ENCODE measurements at places on chromosomes 7 and 10. TPM values are rescaled to one million over a fixed set of nuclear protein-coding genes. Genes with fewer than 3 reads are reported as not detected.

- no peak for DNase-seq
Measured at GRCh38 chr10:77867124-77867719, 59.3 kb downstream of the DLG5 start.

GRCh38 chr7:149490083-149490760 is 7.4 kb downstream of the ZNF746 start:
- DNase-seq = peak; percentile 48

DNA sequence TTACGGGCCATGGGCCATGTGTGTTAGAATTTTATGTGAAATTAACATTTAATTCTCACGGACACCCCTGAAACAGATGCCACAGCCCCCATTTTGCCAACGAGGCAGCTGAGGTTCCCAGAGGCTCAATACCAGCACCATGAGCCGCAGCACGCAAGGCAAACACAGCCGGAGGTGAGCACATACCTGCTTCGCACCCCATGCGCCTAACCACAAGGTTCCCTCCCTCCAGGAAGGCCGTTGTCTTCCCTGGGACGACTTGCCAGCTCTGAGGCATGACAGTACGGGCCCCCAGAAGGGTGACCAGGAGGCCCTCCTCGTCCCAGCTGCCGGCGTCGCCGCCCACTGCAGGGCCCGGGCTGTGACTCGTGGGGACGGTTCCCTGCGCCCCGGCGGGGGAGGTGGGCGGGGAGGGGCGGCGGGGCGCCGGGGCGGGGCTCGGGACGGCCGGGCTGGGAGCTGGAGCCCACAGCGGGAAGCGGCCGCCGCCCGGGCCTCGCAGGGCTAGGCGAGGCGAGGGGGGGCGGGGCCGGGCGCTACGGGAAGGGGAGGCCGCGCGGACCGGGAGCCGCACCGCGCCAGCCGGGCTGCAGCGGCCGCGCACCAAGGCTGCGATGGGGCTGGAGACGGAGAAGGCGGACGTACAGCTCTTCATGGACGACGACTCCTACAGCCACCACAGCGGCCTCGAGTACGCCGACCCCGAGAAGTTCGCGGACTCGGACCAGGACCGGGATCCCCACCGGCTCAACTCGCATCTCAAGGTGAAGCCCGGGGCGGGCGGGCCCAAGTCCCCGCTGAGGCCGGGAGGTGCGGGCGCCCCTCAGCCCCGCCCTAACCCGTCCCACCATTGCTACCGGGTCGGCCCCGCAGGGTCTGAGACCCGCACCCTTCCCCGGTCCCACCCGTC is at the start of gene CAV2:
CAV2 (plus strand) TSS at position 571 of the 910 bp plus-strand sequence; CDS start at position 615, 44 bp downstream.
- peak; percentile 81 for DNase-seq

GRCh38 chr7:64876792-64877713 is 26.0 kb upstream of the ZNF273 start:
- DNase-seq = peak; percentile 83

GRCh38 chr7:101362334-101363195 is at the start of gene COL26A1:
Gene COL26A1 (plus strand): TSS chr7:101362875. CDS start chr7:101363033, 158 bp downstream.
- DNase-seq = no peak

GRCh38 chr10:19902456-19902855 is 86.2 kb downstream of the PLXDC2 start:
- DNase-seq = no peak

GRCh38 chr7:157522954-157523353 is 186.2 kb downstream of the DNAJB6 start:
- no peak for DNase-seq

GRCh38 chr10:30822693-30823465 is 193.3 kb upstream of the LYZL2 start:
- peak; percentile 40 for DNase-seq

DNA sequence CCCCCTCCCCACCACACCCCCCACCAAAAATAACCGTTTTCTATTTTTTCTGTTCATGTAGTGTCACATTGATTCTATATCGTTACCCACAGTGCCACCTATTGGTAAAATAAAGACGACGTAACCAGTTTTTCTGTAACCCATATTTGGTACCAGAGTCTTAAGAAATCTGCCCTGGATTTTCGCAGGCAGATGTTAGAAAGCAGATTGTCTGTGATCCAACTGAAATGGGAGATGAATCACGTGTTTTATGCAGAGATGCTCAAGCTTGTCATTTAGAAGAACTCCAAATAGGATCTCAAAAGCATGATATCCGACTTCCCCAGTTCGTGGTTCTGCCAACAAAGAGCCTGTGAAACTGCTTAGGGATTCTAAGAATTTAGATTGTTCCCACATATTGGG is 261.1 kb upstream of the CSTF2T start:
- no peak for DNase-seq

- no peak for DNase-seq
Measured at GRCh38 chr7:157211690-157212089, 73.0 kb downstream of the UBE3C start.

DNA sequence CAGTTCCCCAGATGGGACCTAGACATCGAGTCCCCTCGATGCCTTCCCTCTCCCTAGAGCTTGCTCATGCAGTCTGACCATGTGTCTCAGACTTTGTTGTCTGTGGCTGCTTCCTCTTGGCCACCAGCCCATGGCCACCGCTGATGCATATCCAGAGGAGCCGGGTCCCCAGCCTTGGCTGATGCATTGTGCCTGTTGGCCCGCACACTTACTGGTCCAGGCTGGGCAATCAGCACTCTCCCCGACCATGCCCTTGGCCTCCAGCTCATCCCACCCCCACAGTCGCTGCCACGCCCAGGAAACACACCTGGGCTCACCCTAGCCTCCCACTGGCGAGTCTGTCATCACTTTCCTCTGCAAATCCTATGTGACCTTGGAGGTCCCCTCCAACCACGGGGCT is 10.1 kb downstream of the NPC1L1 start:
- DNase-seq = no peak

- DNase-seq = no peak
Measured at GRCh38 chr10:6146013-6146785, 56.5 kb upstream of the PFKFB3 start.

- no peak for DNase-seq
Measured at GRCh38 chr10:34537629-34538231, 277.4 kb downstream of the PARD3 start.

DNA sequence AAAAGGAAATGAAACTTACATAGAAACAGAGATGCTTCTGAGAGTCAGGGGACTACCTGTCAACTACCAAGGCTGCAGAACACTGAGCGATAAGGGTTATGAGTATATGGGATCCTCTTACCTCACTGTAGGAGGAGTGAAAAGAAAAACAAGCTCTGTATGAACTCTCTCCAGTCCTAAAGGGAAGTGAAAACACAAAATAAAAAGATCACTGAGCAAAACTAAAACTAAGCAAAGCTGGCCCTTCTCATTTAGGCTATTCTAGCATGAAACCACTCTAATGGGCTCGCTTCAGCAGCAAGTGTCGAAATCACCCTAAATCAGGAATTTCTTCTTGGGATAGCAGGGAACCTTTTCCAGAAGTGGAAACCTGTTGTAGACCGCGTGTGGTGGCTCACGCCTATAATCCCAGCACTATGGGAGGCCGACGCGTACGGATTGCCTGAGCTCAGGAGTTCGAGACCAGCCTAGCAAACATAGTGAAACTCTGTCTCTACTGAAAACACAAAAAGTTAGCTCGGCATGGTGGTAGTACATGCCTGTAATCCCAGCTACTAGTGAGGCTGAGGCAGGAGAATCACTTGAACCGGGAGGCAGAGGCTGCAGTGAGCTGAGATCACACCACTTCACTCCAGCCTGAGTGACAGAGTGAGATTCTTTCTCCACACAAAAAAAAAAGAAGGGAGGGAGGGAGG is 27.0 kb downstream of the DCLRE1C start:
- no peak for DNase-seq

DNA sequence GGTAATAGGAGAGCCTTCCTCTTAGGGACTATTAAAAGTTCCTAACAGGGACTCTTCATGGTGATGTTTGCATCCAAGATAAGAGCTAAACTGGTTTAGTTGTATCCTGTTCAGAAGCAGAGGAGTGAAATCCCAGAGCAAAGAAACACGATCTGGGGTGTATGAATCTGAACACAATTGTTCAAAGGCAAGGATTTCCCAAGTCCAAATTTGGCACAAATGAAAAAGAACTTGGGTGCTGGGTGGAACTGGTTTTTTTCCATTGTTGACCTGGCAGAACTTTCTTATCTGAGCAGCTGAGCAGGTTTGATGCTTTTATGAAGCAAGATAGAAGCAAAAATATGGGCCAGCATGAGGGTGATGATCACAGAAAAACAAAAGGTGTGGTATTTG is 6.0 kb downstream of the AGFG2 start:
- DNase-seq = no peak

DNA sequence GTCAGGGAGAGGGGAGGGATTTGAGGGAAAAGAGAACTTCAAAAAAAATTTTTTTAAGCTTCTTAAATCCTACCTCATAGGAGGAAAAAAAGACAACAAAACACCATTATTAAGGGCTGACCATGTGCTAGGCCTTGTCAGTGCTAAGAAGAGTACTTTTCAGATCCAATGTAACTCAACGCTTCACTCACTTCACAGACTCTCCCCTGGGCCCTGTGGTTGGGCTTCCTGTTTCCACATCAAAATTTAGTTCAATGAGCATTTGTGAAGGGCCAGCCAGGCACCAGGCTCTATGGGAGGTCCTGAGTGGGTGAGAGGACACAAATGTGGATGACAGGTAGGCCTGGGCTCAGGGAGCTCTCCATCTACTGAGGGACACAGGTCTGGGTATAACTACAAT is 249.8 kb downstream of the PTEN start:
- no peak for DNase-seq

DNA sequence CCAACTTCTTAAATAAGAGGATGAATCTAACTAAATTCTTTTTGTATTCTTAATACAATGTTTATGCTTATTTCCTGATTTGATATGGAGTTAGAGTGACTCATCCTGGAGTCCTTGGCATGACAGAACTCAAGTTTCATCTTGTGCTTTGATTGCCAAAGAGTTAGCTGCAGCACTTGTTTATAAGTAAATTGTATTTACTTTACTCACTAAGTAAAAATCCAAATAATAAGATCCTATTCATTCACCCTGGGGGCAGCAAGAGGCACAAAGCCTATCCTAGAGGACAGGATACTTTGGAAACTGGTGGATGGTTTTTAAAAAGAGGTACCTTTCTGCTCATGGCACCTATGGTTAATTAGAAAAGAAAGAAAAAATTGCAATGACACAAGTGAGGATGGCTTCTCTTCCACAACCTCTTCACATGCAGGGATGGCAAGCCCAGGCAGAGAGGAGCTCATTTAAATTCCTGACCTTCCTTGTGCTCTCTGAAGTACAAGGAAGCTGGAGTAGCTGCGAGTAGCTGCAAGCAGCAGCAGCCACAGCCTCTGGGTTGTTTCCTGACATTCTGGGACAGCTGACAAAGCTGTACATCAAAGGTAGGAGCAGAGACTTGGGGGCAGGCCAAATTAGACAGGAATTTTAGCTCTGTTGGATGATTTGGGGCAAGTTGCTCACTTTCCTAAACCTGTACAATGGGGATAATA is 28.5 kb upstream of the CROT start:
- no peak for DNase-seq

GRCh38 chr10:31926160-31926559 is 2.5 kb downstream of the ARHGAP12 start:
- DNase-seq = no peak

- DNase-seq = no peak
Measured at GRCh38 chr10:86632951-86633350, 21.4 kb upstream of the OPN4 start.

DNA sequence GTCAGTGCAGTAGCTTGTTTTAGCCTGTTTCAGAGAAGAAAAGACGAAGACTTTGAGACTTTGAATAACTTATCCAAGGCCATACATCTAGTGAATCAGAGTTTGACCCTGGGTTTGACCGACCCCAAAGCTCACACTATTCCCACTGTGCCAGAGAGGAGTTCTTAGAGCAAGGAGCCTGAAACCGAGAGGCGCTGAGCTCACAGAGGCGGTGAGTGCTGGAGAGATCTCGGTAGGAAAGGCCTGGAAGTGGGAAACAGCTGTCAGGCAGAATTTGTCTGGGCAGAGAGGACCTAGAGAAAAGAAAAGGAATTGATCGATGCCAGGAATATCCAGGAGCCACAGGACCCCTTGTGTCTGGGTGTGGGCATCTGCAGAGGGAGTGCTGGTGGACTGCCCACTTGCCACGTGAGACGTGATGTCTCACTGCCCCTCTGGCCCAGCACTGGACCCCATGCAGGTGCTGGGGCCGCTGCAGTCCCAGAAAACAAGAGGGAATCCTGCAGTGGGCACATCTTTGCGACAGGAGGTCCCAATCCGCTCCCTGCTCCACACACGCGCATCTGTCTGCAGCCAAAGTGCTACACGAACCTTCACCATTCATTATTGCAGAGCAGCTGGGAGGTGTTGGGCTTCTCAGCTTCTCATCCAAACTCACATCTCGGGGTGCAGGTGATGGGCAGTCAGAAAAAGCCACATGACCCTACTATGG is 6.2 kb downstream of the CALML3 start:
- DNase-seq = peak; percentile 40

DNA sequence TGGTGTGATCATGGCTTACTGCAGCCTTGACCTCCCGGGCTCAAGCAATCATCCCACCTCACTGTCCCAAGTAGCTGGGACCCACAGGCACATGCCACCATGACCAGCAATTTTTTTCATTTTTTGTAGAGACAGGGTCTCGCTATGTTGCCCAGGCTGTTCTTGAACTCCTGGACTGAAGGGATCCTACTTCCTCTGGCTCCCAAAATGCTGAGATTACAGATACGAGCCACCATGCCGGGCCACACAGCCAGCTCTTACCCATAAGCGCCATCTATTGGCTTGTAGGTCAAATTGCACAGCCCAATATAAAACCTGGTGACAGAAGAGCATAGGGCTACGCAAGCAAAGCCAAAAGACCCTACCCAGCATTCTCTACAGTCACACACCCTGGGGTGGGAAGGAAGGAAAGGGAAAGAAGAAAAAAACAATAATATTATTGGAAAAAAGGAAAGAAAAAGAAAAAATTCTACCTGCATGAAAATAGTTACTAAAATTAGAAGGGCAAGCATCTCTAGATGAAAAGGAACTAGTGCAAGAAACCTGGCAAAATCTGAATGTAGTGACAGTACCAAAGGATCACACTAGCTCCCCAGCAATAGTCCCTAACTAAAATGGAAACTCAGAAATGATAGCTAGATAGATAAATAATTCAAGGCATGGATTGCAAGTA is 29.4 kb upstream of the AMPH start:
- no peak for DNase-seq

The FOXI2 gene
- total RNA-seq = not detected

The NEURL1 gene
- not detected for total RNA-seq

The CTTNBP2 gene
- total RNA-seq = 5.5 TPM

The LRRC17 gene
- total RNA-seq = 5.5 TPM

The UNC5B gene
- 1.8 TPM for total RNA-seq

The EEPD1 gene
- total RNA-seq = 15.2 TPM

The CAMK2G gene
- total RNA-seq = 201 TPM

The VTI1A gene
- 39.6 TPM for total RNA-seq

The MYO1G gene
- 3.4 TPM for total RNA-seq

The PLEKHA1 gene
- 50.5 TPM for total RNA-seq

Measured in sigmoid colon (tissue), 7 donors.